ENCODE measurements at places on chromosomes 7 and 10. TPM values are rescaled to one million over a fixed set of nuclear protein-coding genes. Genes with fewer than 3 reads are reported as not detected.
A peak's percentile ranks its signal among the peaks of the same experiment; 100 is the strongest.

The TMEM140 gene
- not detected for total RNA-seq

GRCh38 chr7:20558963-20559716 lies 56.3 kb upstream of the ABCB5 start:
- no peak for DNase-seq

GRCh38 chr10:116722736-116723427 lies 19.5 kb downstream of the HSPA12A start:
- DNase-seq: peak; percentile 47

DNA sequence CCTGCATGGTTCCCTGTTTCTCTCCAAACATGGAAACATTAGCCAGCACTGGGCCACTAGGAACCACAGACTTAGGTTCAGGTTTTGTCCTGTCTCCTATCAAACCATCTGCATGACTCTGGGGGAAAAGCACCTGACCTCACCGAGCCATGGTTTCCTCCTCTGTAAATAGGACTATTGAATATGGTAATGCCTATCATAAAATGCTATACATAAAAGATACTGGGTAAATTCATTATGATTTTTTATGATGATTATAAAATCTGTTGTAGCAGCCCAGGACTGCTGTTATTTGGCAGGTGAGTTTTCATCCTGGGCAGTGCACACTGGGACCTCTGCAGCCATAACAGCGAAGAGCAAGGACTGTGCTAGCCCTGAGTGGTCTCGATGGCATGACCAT lies 131.8 kb downstream of the SH3PXD2A start:
- DNase-seq: no peak

The RBP3 gene
- total RNA-seq: not detected

The TM9SF3 gene
- 99.1 TPM for total RNA-seq

GRCh38 chr10:17880601-17881000 lies 71.1 kb upstream of the SLC39A12 start:
- no peak for DNase-seq

DNA sequence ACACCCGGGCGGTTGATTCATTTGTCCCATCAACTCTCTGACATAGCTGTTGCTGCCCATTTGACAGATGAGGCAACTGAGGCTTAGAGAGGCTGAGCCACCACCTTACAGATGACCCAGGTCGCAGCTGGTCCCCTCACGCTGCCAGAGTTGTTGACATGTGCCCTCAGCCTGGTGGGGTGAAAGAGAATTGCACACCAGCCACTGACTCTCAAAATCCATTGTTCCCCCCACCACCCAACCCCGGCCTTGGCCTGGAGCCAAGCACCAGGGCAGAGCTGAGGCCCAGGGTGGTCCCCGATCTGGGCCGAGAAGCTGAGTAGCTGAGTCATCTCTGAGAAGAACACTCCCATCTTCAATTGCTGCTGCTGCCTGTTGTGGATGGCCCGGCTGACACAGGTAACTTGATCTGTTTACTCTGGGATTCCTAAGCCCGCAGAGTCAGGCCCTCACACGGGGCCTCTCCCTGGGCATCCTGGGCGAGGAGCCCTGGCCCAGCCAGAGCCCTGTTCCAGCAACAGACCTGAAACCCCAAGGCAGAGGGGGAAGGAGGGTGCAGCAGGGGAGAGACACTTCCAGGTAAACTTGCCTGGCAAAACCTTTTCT lies 27.5 kb downstream of the PVRIG start:
- peak; percentile 40 for DNase-seq

- DNase-seq: peak; percentile 27
These were observed 49.2 kb downstream of the RASGEF1A start for GRCh38 chr10:43217563-43218205.

DNA sequence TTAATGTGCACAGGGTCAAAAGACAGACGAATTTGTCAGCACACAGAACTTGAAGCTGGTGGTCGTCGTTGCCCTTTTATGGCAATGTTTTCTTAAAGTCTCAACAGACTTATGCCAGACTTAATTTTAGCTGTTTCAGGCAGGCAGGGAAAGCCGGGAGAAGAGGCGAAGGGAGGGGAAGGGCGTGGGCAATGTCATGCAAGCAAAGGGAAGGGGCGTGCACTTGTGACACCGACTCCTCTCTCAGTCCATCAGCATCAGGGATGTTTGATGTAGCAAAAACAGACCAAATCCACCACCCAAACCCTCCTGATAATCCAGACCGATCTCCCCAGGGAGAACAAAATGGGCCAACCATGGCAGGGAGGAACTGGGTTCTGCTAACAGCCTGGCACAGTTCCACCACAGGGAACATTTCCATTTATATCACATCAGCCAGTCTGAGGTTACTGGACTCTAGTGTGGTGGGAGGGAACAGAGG lies 118.1 kb upstream of the RHEB start:
- no peak for DNase-seq

DNA sequence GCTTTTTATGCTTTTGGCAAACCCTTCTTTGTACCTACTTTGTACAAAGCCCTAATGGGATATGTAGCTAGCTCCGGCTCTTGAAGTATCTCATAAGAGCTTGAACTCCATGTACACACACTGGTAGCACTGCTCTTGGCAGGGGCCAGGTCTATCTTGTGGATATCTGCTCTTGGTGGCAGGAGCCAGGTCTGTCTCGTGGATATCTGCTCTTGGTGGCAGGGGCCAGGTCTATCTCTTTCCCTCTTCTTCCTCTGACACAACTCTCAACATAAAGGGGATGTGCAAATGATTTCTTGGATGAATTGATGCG lies 91.9 kb downstream of the WNT2 start:
- DNase-seq: no peak

- no peak for DNase-seq
These were observed 108.9 kb upstream of the NAMPT start for GRCh38 chr7:106393564-106394251.

DNA sequence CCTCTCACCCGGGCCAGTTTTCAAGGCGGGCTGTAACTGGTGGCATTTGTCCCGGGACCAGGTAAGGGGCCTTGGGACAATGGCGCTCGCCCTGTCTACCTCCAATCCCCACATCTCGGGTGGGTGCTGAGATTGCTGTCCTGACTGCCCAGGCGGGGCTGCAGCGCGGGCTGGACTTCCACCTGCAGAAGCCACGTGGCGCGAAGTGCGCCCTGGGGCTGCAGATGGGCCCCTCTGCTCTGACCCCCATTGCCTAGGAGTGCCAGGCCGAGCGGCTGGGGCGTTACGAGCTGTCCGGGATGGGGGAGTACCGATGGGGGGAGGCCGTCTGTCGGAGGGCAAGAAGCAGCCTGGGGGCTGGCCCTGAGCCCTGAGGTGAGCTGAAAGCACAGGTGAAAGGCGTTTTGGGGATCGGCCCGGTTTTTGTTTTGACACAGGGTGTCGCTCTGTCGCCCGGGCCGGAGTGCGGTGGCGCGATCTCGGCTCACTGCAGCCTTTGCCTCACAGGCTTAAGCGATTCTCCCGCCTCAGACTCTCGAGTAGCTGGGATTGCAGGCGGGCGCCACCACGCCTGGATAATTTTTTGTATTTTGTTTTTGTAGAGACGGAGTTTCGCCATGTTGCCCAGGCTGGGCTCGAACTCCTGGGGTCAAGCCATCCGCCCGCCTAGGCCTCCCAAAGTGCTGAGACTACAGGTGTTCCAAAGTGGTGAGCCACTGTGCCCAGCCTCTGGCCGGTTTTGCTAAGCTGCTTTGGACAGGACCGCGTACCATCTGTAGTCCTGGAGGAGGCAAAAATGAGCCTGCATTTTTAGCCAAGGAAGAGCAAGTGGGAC lies at the start of gene SFXN2:
Gene SFXN2, plus strand, starts transcription at position 16 of the 835 bp plus-strand sequence. CDS start 12,001 bp downstream, outside the sequence.
- peak; percentile 30 for DNase-seq

The C10orf95 gene
- not detected for total RNA-seq

The ATAD1 gene
- 79.0 TPM for total RNA-seq
